ENCODE measurements at places on chromosomes 1 and 21.
A peak's percentile ranks its signal among the peaks of the same experiment; 100 is the strongest.

GRCh38 chr21:37593015-37593414 lies 226.4 kb downstream of the DYRK1A start:
- no peaks in the 10 kb centered on the region for H3K4me1 ChIP-seq
- no peak for DNase-seq
- H3K4me3 ChIP-seq: no peak overlapping the region
- no peak overlapping the region for H3K27ac ChIP-seq
- H3K27me3 ChIP-seq: peaks cover 5% of the 10 kb centered on the region
- H3K36me3 ChIP-seq: no peaks in the 10 kb centered on the region

DNA sequence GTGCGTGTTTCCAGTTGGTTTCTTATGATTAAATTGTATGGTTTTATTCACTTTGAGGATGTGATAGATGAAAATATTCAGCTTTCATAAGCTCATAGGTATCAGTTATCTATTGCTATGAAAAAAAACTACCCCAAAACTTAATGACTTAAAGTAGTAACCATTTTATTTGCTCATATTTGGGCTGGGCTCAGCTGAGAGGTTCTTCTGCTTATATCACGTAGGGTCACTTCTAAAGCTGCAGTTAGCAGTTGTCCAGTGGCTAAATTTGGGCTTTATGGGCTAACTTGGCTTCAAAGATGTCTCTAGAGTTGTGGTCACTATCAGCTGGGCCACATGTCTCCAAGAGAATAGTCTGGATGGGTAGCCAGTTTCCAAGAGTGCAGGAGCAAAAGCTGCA lies 206.4 kb upstream of the LYPLAL1 start:
- no peak overlapping the region for H3K27ac ChIP-seq
- no peak overlapping the region for H3K4me3 ChIP-seq
- H3K27me3 ChIP-seq: no peaks in the 10 kb centered on the region
- no peak for DNase-seq
- no peaks in the 10 kb centered on the region for H3K36me3 ChIP-seq

DNA sequence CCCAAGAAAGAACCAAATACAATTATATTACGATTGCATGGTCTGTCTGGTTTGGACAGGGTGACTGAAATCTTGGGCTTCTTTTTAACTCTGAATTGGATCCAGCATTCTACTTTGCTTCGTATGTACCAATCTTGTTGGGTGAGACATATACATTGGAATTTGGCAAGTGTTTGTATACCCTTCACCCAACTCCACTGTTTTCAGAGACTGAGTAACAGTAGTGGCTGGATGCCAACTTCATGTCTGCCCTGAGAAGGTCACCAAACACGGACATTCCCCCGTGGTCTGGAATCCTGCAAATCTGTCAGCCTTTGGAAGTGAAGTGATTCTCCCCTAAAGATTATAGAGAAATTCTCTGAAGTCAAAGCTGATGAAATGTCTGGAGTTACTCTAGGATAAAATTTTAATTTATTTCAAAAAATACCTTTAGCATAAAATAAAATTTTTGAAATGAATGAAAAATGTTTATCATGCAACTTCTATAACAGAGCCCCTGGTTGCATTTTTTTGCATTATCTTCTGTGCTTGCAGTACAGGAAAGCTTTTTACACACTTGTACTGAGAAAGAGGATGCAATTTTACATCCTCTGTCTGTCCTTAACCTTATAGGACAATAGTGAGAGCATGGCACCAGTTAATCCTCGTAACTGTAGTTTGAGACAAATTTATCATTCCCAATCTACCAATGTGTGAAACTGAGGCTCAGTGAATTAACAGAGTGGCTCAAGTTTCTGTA lies 201.8 kb downstream of the DISC1 start:
- peak overlapping the region; percentile 18 for H3K4me3 ChIP-seq
- H3K4me1 ChIP-seq: peaks cover 41% of the 10 kb centered on the region
- DNase-seq: peak; percentile 95
- H3K27ac ChIP-seq: peak overlapping the region; percentile 76

DNA sequence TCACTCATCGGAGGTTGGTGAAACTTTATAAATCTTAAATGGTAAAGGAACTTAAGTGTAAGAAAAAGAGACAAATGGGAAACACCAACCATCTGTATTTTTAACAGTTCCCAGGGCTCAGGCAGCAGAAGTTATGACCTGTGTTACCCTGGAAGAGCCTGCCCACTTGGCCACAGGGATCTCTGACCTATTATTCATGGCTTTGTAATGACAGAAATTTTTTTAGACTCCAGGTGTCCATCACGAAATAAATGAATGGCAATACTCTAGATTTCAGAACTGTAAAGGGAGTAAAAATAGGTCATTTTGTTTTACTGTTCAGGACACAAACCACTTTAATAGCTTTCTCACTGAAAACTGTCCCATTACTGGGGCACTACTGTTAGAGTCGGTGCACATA lies 389.8 kb downstream of the VAV3 start:
- DNase-seq: no peak
- no peaks in the 10 kb centered on the region for H3K36me3 ChIP-seq
- H3K4me1 ChIP-seq: peaks cover 9% of the 10 kb centered on the region
- H3K4me3 ChIP-seq: no peak overlapping the region
- no peak overlapping the region for H3K27ac ChIP-seq

- H3K36me3 ChIP-seq: no peaks in the 10 kb centered on the region
- no peak overlapping the region for H3K27ac ChIP-seq
- DNase-seq: no peak
- H3K4me1 ChIP-seq: no peaks in the 10 kb centered on the region
These were observed 85.5 kb upstream of the BARHL2 start for GRCh38 chr1:90802622-90803021.

- DNase-seq: peak; percentile 89
- H3K4me1 ChIP-seq: no peaks in the 10 kb centered on the region
- H3K36me3 ChIP-seq: no peaks in the 10 kb centered on the region
- no peaks in the 10 kb centered on the region for H3K27me3 ChIP-seq
These were observed 49.8 kb downstream of the ACOT7 start for GRCh38 chr1:6343506-6344405.

- no peak overlapping the region for H3K27ac ChIP-seq
- DNase-seq: peak; percentile 53
- peaks cover 68% of the 10 kb centered on the region for H3K27me3 ChIP-seq
- no peaks in the 10 kb centered on the region for H3K4me1 ChIP-seq
- no peaks in the 10 kb centered on the region for H3K36me3 ChIP-seq
These were observed 614 bp upstream of the CACNA1E start for GRCh38 chr1:181482521-181483284.

DNA sequence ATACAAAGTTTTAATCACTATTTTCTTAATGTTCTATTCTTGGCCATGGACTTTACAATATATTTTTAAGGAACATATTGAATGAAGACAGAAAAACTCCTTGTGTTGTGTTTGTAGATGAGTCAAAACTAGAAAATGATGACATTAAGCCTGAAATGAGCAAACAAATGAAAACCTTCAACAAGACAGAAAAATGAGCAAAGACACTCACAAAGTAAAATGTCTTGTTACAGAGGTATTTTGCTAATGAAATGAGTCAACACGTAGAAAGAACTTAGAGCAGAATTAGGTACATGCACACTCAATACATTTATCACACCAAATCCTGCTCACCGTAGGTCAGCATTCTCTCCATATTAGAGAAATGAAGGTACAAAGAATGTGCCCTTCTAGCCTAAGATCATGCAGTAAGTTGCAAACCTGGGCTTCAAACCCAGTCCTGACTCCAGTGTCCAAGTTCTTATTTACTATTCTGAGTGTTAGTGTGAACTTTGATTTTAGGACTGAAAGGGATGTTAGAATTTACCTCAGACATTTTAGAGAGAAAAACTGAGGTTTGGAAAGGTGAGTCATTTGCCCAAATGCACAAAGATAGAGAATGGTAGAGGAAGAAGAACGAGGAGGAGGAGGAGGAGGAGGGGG lies 133.9 kb upstream of the SGIP1 start:
- H3K4me1 ChIP-seq: peaks cover 16% of the 10 kb centered on the region
- 0 out of 2 replicates have a peak overlapping the region, but pooled peaks have one; percentile 14 for H3K27ac ChIP-seq
- no peaks in the 10 kb centered on the region for H3K27me3 ChIP-seq
- H3K36me3 ChIP-seq: no peaks in the 10 kb centered on the region
- peak; percentile 39 for DNase-seq
- H3K4me3 ChIP-seq: no peak overlapping the region

DNA sequence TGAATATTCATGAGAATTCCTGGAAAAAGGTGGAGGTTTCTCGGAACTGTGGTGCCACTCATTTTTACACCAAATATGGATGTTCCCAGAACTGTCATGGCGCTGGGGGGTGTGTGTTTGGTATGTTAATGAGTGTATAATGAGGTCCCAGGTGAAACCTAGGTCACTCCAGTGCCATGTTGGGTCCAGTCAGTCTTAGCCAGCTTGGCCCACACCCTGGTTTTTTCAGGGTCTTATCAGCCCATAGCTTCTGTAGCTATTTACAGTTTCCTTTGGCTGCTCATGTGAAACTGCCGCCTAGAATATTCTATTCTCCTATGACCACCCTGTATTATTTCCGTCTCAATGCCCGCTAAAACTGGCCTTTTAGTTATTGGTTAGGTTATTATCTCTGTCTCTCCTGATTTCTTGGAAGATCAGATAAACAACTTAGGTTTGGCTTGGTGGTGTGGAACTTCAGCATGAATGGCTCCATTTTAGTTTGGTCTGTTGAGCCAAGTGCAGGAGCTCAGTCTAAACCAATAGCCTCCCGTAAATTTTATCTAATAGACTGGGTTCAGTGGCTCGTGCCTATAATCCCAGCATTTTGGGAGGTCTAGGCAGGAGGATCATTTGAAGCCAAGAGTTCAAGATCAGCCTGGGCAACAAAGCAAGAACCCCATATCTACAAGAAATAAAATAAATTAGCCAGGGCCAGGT lies 42.1 kb upstream of the EDARADD start:
- no peaks in the 10 kb centered on the region for H3K27me3 ChIP-seq
- H3K4me3 ChIP-seq: no peak overlapping the region
- DNase-seq: no peak
- H3K36me3 ChIP-seq: no peaks in the 10 kb centered on the region
- no peaks in the 10 kb centered on the region for H3K4me1 ChIP-seq

All from GM23248 (cell line).